Right cardiac atrium (tissue), 5 donors: ENCODE measurements at places on chromosomes 7 and 10. TPM values are rescaled to one million over a fixed set of nuclear protein-coding genes. Genes with fewer than 3 reads are reported as not detected.

- no peak for DNase-seq
Measured at GRCh38 chr10:117162093-117163060, 24.3 kb upstream of the VAX1 start.

GRCh38 chr10:114631090-114631665 is 26.9 kb downstream of the ABLIM1 start:
- DNase-seq = no peak

The CFAP58 gene
- 2.9 TPM for total RNA-seq

The CALHM3 gene
- total RNA-seq = not detected

The MSS51 gene
- total RNA-seq = 1.1 TPM

The PRPS1L1 gene
- not detected for total RNA-seq
